ACHN (cell line): ENCODE measurements at places on chromosomes 16 and 17.

DNA sequence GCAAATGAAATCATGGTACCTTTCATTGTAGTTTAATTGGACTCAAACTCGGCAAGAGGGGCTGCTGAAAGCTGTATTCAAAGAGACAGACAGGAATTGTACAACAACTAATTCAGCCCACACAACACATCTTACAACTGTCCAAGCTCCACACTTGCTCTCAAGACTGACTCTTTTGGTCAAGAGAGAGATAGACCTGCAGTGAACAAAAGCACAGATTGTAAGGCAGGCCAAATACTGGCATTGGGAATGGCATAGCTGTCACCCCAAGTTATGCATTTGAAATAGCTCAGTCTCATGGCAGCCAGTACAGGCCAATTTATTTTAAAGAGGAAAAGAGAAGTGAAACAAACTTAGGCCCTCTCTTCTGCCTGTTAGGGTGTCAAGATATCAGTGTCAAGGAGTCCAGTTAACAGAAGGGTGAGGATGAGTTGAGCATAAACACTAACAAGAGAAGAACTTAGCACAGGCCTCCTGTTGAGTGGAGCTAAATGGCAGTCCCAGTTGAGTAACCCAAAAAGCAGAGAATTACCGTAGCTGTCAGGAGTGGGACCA is 215.7 kb downstream of the IRX3 start:
- DNase-seq, result no peak

DNA sequence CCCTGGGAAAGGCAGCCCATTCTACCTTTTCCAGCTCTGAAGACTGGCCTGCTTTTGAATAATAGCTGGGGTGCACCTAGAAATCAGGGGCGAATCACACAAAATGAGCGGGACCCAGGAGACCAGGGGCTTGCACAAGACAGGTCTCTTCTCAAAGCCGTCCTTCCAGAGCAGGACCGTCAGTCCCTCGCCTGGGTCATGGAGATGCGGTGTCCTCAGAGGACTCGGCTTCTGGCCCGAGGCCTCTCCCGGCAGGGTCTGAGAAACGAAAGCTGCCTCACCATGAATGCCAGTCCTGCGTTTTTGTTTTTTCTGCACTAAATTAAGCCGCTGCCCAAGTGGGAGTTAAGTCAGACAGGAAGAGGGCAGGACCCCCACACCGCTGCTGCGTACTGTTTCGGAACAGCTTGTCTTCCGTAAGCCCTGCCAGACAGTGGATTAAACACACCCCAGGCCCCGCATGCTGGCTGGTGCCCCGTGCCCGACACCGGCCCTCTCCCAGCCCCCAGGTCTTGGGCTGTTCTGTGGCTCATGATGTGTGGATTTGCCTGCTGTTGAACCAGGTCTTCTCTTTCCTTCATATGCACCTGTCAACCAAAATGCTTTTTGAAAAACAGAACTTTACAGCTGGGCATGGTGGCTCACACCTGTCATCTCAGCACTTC is 142.1 kb upstream of the RPH3AL start:
- DNase-seq, result no peak

DNA sequence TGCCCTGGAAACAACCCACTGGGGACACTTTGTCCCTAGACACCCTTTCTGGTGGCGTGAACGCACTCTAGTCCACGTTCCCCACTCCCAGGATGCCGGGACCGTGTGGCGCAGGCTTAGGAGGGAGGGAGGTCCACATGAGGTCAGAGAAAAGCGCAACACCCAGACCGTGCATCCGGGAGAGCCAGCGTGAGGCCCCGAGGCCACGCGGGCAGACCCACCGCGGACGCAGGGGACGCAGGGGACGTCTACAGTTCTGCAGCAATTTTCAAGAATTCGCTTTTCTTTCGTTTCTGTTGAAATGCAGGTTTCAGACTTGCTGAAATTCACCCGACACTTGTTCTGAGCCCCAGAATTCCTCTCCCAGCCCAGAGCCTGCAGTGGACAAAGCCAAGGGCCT is 4.7 kb downstream of the RFNG start:
- DNase-seq, result no peak

DNA sequence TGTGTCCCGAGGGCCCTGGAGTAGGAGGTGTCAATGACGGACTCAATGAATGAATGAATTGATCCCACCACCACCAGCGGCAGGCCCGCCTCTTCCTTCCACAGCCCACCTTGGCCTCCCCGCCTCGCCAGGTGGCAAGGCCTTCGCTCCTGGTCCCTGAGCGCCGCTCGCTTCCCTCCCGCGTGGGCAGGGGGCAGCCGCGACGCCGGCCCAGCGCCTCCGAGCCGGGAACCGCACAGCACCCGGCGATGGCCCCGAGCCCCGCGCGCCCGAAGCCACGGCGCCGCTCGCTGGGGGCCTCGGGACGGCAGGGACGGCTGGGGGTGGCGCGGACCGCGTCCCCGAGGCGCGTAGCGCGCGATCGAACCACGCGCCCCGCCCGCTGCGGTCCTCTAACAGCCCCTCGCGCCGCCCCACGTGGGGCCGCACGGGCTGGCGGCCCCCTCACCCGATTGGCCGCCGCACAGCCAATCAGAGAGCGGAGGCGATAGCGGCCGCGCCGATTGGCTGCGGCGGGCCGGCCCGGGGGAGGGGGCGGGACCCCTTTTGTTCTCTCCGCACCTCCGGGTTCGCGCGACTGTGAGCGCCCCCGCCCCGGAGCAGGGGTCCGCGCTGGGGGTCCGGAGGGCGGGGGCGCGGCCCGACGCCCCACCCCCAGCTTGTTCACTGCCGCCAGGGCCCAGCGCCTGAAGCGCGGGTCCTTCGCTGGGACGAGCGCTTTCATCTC is 31.4 kb downstream of the ACTG1 start:
- DNase-seq, result no peak

DNA sequence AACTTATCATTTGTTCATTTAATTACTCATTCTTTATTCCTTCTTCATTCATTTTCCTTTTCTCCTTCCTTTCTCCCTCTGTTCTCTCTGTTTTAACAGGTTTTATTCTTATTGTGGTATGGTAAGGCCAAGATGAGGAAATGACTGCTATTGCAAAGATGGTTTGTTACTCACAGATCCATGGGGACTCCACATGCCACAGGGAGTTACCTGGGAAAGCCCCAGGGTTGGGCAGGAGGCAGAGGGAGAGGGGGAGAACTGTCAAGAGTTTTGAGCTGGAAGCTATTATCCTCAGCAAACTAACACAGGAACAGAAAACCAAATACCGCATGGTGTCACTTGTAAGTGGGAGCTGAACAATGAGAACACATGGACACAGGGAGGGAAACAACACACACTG is 453.3 kb downstream of the WWOX start:
- DNase-seq, result no peak

- DNase-seq, result no peak
Observed at GRCh38 chr17:36212966-36213365, 2.1 kb downstream of the CCL4L2 start.

- no peak for DNase-seq
Observed at GRCh38 chr17:72125226-72125651, 4.4 kb downstream of the SOX9 start.

GRCh38 chr16:76756951-76757350 is 434.0 kb upstream of the MON1B start:
- no peak for DNase-seq

- DNase-seq, result no peak
Observed at GRCh38 chr16:67174706-67175231, 4.4 kb downstream of the NOL3 start.

DNA sequence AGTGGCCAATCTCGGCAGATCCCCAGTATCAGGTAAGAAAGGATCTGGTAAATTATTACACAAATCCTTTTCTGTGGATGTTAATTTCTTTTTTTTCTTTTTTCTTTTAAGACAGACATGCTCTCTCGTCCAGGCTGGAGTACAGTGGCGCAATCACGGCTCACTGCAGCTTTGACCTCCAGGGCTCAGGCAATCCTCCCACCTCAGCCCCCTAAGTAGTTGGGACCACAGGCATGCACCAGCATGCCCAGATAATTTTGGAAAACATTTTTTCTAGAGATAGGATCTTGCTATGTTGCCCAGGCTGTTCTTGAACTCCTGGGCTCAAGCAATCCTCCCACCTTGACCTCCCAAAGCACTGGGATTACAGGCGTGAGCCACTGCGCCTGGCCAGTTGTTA is 54.0 kb downstream of the GAS7 start:
- no peak for DNase-seq

DNA sequence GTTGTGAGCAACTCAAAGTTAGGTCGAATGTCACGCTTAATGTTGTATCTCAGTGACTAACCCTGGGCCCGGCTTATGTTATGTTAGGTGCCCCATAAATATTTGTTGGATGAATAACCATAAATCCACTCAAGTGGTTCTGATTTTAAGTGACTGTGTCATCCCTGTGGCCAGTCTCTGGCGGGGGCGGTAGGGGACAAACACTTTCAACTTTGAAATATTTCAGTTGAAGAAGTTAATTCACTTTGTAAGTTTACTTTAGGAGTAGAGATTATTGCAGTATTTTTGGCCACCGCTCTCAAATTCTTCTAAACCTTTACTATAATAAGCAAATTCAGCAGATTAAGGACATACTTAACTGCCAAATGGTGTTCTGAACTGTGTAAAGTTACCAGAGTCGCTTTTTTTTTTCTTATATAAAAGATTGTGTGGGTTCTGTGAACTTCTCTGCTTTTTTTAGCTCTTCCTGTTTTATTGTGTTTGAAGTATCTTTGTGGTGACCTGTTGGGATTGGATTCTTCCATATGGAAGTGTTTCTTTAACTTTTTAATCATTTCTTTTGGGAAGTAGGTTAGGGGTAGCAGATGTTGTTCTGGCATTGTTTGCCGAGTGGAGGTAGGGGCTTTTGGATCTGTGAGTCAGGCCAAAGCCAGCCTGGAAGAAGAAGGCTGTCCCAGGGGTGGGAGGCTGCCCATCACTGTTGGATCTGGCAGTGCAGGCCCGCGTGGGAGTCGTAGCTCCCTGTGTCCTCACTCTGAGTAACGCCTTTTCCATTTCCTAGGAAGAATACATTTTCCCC is 61.4 kb upstream of the TBX2 start:
- DNase-seq, result peak; percentile 70

DNA sequence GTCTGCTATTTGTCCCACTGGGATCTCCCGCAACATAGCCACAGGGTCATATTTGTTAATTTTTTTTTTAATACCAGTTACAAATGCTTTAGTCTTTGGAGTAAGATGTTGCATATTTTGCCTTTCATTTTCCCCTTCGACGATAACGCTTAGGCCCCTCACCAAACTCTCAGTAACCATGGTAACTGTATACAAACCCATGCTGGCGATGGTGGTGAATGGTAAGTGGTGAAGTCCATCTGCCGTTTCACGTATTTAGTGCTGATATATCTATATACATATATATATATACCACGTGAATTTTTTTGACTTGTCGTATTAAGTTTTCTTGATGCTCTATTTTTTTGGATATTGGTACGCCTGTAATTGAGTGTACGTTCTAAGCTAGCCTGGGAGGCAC is 263.7 kb downstream of the RBFOX1 start:
- no peak for DNase-seq

- DNase-seq, result no peak
Observed at GRCh38 chr16:66002601-66003000, 363.9 kb upstream of the CDH5 start.

DNA sequence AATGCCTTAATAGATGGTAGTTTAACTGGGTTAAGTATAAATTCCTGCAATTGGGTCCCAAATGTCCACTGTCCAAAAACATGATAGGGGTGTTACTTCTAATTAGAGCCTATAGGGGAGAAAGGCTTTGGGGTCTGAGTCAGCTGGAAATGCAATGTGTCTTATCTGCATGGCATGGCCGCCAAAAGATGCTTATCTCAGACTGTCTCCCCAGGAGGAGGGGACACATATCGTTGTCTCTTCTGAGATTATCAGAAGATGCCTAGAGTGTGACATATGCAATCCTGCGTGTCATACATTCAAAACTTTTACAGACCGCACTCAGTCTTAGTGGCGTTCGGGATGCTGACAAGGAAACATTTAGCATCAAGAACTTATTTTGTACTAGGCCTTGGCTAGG is 442.9 kb downstream of the GRIN2A start:
- DNase-seq, result no peak
